Urothelium cell line (cell line): ENCODE measurements at places on chromosomes 1 and 21.

- DNase-seq, result no peak
Measured at GRCh38 chr1:238982736-238983135, 403.6 kb upstream of the CHRM3 start.

DNA sequence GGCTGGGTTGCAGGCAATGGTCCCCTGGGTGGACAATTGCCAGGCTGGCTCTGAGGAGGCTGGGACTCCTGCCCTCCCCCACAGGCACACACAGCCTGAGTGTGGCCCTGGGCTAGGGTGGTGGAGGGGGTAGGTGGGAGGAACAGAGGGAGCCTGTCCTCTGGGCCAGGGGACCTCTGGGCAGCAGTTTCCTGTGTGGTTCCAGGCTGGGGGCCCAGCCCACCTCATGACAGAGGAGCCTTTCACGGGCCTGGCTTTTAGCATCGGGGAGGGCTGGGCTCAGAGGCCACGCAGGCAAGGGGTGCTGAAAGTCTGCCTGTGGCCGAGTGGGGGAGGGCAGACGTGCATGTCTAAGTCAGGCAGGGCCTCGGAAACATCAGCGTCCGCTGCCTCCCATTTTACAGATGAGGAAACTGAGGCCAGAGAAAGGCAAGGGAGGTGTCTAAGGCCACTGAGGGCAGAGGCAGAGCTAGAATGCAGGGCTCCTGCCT is 7.0 kb downstream of the EXTL1 start:
- no peak for DNase-seq

GRCh38 chr1:202642619-202643291 is 67.5 kb downstream of the SYT2 start:
- no peak for DNase-seq

DNA sequence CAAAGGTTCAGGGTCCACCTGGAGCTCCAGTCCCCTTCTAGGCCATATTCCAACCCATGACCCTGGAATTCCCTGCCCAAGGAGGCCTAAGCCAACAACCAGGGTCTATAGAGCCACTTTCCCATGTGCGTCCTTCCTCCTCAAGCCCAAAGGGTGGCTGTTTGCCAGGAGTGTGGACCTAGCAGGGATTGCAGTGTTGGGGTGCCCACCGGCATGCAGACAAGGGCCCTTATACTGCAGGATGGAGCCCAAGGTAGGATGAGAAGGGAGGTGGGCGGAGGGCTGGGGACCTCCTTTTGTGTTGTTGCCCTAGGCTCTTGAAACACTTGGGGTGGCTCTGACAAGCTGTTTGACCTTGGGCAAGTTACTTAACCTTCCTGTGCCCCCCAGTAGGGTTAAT is 19.7 kb upstream of the ADGRB2 start:
- DNase-seq, result no peak

DNA sequence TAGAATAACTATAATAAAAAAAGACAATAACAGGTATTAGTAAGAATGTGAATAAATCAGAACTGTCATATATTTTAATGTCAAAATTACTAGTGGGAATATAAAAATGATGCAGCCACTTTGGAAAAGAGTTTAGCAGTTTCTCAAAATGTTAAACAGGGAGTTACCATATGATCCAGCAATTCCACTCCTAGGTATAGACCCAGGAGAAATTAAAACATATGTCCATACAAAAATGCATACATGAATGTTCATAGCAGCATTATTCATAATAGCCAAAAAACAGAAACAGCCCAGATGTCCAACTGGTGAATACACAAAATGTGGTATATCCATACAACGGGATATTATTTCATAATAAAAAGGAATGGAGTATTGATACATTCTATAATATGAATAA is 71.6 kb downstream of the NVL start:
- no peak for DNase-seq

DNA sequence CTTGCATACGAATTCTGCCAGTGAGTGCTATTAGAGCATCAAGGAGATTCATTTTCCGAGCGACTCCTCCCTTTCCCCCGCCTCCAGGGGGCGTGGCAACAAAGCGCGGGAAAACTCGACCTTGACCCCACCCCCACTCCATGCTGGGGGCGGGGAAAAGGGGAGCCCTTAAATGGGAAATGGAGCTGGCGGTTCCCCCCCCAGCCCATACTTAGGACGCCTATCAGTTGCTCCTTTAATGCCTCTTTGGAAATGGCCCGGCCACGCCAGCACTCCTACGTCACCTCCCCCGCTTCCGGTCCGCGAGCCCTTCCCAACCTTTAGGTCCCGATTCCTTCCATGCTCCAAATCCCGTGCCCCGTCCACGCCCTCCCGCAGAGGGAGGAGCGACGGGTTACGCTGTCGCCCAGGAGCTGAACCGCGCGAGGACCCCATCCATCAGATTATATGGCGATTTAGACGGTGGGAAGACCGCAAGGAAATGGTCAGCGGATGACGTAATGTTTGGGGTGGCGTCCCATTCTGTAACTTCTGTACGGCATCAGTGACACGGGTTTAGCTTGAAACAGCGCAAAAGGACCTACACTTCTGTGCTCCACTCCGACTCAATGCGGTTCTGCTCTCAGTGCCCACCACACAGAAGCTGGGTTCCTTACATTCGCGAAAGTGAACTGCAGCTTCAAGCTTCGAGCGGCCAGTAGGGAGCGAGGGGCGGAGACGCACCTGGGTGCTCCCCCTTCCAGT is 702 bp upstream of the ZNF687 start:
- DNase-seq, result peak; percentile 91

DNA sequence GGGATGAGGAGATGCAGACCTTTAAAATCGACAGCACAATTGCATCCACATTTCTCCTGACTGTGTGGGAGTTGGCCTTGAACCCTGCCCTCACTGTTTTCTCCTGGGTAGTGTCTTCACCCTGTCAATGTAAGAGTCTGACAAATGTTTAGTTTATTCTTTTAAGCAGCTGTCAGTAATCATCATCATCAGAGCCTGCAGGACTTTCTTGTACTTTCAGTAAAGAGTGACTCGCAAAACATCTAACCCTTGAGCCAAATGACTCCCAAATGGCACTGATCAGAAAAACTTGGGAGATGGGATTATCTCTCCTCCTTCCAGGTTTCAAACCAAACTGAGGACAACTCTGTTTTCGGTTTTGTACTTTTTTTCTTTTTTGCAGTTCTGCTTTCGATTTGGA is 460.2 kb downstream of the KIF26B start:
- DNase-seq, result no peak

DNA sequence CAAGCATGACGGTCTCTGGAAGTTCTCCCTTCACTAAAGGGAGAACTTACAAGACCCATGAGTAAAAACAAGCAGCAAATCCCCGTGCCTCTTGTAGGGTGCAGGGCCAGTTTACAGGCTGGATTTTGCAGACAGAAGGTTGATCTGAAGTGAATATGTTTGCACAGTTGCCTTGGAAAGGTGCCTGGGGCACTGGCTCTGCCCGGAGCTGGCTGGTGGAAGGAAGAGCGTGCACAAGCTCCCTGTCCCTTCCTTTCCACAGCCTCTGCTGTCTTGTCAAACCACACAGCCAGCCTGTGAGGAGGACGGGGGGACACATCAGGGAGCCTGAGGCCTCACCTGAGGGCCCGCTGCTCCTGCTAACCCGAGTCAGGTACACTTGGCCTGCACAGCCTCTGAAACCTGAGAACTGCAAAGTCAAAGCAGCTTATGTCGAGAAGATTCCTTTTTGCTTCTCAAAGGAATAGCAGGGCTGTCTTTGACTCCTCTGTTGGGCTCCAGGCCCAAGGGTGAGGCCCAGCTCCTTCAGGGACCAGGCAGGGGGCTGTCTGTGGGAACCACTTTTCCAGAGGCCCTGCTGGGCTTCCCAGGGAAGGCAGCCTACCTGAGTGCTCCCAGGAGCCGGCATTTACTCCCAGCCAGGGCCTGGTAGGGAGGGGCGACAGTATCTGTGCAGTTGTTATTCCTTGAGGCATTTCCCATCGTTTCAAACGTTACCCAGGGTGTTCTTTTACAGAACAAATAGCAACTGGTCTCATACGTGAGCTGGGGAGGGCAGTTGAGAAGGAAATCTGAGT is 251.5 kb downstream of the SIPA1L2 start:
- no peak for DNase-seq

DNA sequence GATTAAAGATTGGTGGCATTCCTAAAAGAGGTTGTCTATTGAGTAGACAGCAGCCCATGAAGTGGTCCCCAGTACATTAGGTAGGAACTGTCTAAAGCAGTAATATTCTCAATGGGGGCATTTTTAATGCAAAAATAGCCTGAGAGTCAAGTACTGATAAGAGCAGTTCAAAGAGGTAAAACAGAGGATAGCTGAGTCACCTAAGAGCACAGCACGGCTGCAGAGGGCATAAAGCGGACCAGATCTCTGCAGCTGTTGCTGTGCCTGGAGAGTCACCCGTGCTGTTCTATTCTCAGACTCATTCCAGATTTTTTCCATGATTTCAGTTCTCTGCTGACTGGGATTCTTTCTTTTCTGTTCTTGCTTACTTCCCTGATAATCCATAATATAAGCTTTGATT is 313.2 kb downstream of the OLFM3 start:
- no peak for DNase-seq

GRCh38 chr1:209095627-209096595 is 487.6 kb upstream of the CAMK1G start:
- peak; percentile 88 for DNase-seq

- DNase-seq, result no peak
Measured at GRCh38 chr21:38995731-38996130, 187.5 kb downstream of the PSMG1 start.

- no peak for DNase-seq
Measured at GRCh38 chr1:247551721-247552120, 2.8 kb downstream of the GCSAML start.
